ENCODE measurements at places on chromosomes 1 and 21.

DNA sequence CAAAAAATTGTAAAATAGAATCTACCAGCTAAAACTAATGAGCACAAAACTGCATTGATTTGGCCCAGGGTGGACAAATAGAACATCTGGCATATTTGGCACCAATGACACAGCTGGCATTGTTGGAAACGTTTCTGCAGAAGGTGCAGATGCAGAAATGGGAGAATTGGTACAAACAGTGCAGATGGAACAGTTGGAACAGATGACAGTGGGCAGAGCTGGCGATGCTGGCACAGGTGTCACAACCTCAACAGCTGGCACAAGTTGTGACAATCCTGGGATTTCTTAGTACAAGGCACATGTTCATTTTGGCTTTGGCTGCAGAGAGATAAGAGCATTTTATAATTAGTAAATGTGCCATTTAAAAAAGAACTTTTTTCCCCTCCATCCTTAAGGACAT, 91.1 kb upstream of the ZBTB18 start:
- DNase-seq: no peak
- no peak overlapping the region for H3K4me3 ChIP-seq
- H3K4me1 ChIP-seq: no peaks in the 10 kb centered on the region
- H3K27ac ChIP-seq: no peak overlapping the region

- H3K27ac ChIP-seq: no peak overlapping the region
- no peaks in the 10 kb centered on the region for H3K36me3 ChIP-seq
- no peaks in the 10 kb centered on the region for H3K27me3 ChIP-seq
- no peak for DNase-seq
- H3K4me3 ChIP-seq: no peak overlapping the region
These were observed 6.6 kb upstream of the FCRL6 start for GRCh38 chr1:159795534-159795933.

DNA sequence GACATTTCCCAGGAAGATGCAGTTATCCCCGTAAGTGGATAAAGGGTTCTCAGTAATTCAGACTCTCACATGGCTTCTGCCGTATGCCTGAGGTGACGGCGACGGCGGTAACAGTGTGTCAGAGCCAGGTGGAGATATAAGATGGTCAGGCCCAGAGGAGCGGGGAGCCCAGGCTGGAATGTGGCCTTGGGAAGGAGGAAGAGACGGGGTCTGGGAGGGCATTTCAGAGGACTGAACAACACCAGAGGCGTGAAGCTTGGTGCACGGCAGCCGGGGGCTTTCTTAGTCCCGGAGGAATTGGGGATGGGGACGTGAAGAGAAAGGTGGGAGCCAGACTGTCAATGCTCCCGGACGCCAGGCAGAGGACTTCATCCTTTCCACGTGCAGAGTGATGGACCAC, 1.0 kb downstream of the RER1 start:
- H3K4me3 ChIP-seq: peak overlapping the region; percentile 98
- no peak overlapping the region for H3K27ac ChIP-seq
- H3K36me3 ChIP-seq: no peaks in the 10 kb centered on the region
- no peaks in the 10 kb centered on the region for H3K27me3 ChIP-seq
- no peak for DNase-seq

DNA sequence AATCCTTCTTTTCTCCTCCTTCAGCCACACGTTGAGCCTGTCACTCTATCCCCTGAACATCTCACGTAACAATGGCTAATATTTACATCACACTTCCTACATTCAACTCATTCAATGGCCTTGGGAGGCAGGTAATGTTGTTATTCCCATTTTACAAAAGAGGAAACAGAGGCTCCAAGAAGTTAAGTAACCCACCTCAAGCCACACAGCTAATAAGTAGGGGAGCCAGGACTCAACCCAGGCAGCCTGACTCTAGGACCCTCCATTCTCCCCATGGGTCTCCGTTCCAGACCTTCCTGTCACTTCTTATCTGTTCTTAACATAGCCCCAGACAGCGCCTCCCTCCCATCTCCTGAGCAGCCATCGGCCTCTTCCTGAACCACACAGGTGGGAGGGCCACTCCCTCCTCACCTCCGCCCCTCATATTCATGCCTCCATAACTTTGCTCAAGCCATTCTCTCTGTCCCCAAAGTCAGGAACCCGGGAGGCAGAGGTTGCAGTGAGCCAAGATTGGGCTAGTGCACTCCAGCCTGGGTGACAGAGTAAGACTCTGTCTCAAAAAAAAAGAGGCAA, 2.2 kb downstream of the PADI4 start:
- no peak for DNase-seq
- no peak overlapping the region for H3K4me3 ChIP-seq
- H3K27ac ChIP-seq: no peak overlapping the region
- H3K4me1 ChIP-seq: no peaks in the 10 kb centered on the region
- H3K27me3 ChIP-seq: no peaks in the 10 kb centered on the region

DNA sequence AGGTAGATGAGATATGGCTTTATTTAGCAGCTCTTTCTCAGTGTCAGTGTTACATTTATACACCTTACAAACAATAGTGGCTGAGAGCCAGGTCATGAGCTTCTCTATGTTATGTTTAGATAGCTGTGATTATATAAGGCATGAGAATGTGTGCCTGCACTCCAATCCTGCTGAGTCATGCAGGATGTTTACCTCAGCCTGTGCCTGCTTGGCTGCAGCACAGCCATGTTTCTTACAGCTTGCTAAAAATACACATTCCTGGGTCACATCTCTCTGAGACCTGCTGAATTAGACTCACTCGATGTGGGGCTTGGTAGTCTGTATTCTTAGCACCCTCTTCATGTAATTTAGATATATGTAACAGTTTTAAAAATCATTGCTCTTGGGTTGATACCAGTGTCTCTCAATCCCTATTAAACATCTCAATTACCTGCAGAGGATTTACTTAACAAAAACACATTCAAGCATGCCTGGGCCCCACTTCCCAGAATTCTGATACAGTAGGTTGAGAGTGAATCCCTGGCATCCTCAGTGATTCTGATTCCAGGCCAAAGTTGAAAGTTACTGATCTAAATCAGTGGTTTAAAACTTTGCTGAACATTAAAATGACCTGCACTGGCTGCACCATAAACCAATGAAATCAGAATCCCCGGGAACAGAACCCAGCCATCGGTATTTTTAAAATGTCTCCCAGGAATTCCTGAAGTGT, 107.5 kb downstream of the GDAP2 start:
- H3K4me1 ChIP-seq: no peaks in the 10 kb centered on the region
- H3K27ac ChIP-seq: no peak overlapping the region
- no peaks in the 10 kb centered on the region for H3K36me3 ChIP-seq
- no peaks in the 10 kb centered on the region for H3K27me3 ChIP-seq

GRCh38 chr1:168488138-168488537, 55.7 kb downstream of the XCL2 start:
- no peaks in the 10 kb centered on the region for H3K27me3 ChIP-seq
- no peak overlapping the region for H3K27ac ChIP-seq
- no peak overlapping the region for H3K4me3 ChIP-seq
- no peaks in the 10 kb centered on the region for H3K36me3 ChIP-seq
- H3K4me1 ChIP-seq: no peaks in the 10 kb centered on the region
- no peak for DNase-seq

DNA sequence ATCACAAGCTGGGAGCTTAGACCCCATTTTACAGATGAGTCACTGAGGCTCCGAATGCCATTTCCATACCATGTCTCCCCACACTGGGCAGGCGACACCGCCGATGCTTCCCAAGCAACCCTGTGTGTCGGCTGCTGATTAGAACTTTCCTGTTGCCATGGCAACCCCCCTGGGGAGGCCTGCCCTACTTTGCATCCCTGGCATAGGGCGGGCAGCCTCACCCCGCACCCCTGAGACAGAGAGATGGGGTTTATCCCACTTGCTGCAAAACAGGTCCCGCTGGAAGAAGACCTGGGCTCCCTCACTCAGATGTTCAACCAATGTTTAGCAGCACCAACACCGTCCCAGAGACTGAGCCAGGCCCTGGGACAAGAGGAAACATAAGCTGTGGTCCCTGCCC, 81.5 kb downstream of the CAMK2N1 start:
- DNase-seq: peak; percentile 21
- no peak overlapping the region for H3K4me3 ChIP-seq
- H3K27me3 ChIP-seq: no peaks in the 10 kb centered on the region
- no peak overlapping the region for H3K27ac ChIP-seq
- H3K36me3 ChIP-seq: no peaks in the 10 kb centered on the region

DNA sequence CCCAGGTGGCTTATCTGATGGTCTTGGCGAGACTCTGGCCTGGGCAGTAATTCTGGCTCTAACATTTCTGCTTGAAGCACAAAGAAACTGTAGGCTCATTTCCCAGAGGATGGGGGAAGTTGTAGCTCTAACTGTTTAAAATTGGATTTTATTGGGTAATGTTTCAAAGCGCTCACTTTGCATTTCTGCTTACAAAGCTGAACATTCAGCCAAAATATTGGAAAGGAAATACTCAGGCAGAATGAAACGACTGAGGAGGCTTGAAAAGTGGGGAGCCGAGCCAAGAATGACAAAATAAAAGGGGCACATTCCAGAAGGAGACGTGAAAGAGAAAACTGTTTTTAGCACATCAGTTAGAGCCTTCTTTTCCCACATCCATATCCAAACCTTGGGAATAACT, 202.6 kb downstream of the GRIK1 start:
- no peak overlapping the region for H3K27ac ChIP-seq
- H3K27me3 ChIP-seq: no peaks in the 10 kb centered on the region
- H3K4me1 ChIP-seq: no peaks in the 10 kb centered on the region
- H3K36me3 ChIP-seq: no peaks in the 10 kb centered on the region
- no peak overlapping the region for H3K4me3 ChIP-seq

DNA sequence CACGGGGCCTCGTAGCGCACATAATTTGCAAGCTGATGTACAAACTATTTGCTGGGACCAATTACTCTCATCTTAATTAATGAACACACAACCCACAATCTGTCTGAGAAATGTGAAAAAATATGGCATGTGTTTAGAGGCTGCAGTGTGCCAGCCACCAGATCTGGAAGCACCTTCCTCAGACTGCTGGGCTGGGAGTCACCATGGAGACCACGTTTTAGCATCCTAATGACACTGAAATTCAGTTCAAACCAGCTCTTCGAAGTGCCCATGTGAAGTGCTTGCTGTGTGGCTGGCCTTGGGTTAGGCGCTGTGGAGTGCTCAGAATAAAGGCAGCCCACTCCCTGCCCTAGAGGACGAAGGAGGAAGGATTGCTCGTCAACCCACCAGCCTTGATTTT, 482.4 kb downstream of the OMA1 start:
- H3K27me3 ChIP-seq: no peaks in the 10 kb centered on the region
- DNase-seq: no peak
- no peak overlapping the region for H3K27ac ChIP-seq

DNA sequence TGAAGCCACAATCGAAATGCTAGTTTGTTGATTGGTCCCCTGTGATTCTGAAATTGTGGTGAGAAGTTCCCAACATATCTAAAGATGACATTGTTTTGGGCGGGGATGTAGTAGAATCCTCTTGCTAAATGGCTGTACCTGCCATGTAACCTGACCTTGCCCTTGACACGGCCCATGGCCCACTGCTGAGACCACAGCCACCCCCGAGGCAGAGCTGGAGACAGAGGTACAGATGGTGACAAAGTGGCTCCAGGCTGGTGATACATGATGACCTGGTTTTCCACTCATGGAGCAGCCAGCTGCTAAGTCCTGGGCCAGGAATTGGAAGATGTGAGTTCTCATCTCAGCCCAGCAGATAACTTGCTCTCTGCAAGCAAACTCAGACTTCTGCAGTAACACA, 226.5 kb downstream of the FOXD2 start:
- no peaks in the 10 kb centered on the region for H3K27me3 ChIP-seq
- no peaks in the 10 kb centered on the region for H3K4me1 ChIP-seq
- DNase-seq: no peak
- H3K36me3 ChIP-seq: no peaks in the 10 kb centered on the region
- H3K27ac ChIP-seq: no peak overlapping the region
- no peak overlapping the region for H3K4me3 ChIP-seq

DNA sequence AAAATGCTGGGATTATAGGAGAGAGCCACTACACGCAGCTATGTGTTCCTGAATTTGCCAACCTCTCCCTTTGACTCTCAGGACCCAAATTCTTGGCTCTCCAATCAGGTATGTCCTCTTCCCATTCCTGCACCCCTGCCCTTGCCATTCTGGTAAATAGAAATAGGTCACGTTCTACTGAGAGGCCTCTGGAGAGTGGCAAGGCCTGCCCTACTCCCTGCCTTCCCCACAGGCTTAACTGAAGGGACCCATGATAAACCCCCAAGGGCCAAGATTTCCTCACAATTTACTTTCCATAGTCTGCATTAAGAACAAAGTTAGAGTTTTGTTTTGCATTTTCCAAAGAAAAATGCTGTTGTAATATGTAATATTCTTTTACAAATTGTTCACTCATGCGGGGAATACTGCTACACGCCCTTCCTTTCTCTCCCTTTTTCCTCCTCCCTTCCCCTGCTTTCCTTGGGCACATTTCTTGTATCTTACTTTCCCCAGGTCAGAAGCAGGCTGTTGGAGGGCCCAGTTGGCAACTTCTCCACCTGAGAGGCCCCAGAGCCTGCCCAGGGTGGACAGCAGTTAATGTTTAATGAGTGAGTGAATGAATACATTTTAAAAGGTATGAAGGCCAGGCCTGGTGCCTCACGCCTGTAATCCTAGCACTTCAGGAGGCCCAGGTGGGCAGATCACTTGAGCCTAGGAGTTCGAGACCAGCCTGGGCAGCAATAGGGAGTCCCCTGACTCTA, 33.9 kb upstream of the PUM1 start:
- DNase-seq: no peak
- H3K4me3 ChIP-seq: no peak overlapping the region
- H3K27ac ChIP-seq: no peak overlapping the region
- peaks cover 4% of the 10 kb centered on the region for H3K4me1 ChIP-seq

DNA sequence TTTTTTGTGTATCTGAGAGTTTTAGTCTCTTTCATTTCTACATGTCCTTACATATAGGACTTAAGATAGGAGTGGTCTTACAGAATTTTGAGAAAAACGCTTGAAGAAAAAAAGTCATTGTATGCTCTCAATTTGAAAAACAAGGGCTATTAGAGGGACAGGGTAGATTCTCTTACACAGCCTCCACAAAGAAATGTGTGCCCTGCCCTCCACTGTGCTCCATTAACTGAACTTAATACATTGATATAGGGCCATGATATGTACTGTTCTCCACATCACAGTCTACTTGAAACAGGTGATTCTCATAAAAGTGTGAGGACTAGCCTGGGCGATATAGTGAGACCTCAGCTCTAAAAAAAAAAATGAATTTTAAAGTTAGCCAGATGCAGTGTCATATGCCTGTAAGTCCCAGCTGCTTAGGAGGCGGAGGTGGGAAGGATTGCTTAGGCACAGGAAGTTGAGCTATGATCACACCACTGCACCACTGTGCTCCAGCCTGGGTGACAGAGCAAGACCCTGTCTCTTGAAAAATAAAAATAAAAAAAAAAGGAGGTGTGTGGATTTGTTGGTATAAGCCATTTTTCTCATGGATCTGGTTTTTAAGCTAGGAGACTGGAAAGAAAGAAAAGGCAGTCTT, 77.0 kb downstream of the HMCN1 start:
- no peak overlapping the region for H3K4me3 ChIP-seq
- no peaks in the 10 kb centered on the region for H3K36me3 ChIP-seq
- DNase-seq: no peak
- H3K27me3 ChIP-seq: no peaks in the 10 kb centered on the region
- no peaks in the 10 kb centered on the region for H3K4me1 ChIP-seq

GRCh38 chr1:156913809-156914387, 6.5 kb upstream of the LRRC71 start:
- H3K36me3 ChIP-seq: no peaks in the 10 kb centered on the region
- no peak overlapping the region for H3K27ac ChIP-seq
- no peaks in the 10 kb centered on the region for H3K27me3 ChIP-seq
- no peak for DNase-seq

GRCh38 chr1:1430114-1430982, 5.1 kb upstream of the VWA1 start:
- peaks cover 21% of the 10 kb centered on the region for H3K4me1 ChIP-seq
- no peaks in the 10 kb centered on the region for H3K27me3 ChIP-seq
- no peaks in the 10 kb centered on the region for H3K36me3 ChIP-seq

- H3K27me3 ChIP-seq: no peaks in the 10 kb centered on the region
- H3K4me3 ChIP-seq: no peak overlapping the region
- no peak overlapping the region for H3K27ac ChIP-seq
- no peak for DNase-seq
These were observed 187.3 kb downstream of the SLC44A5 start for GRCh38 chr1:75423616-75424015.
